ENCODE measurements at places on chromosomes 4 and X.

DNA sequence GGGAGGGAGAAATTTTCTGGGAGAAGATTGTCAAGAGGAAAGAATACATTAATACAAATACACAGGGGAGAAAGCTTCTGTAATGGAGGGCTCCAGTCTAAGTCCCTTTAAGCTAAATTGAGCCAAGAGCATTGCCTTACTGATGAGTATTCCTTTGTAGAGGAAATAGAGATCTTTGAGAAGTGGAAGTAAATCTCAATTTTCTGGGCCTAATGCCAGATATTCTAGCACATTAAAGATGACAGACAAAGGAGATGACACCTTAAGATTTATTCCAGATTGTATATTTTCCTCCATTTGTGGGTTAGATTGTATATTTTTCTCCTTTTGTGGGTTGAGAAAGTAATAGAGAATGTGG is 28.5 kb upstream of the SMAD1 start:
- no peak for DNase-seq

DNA sequence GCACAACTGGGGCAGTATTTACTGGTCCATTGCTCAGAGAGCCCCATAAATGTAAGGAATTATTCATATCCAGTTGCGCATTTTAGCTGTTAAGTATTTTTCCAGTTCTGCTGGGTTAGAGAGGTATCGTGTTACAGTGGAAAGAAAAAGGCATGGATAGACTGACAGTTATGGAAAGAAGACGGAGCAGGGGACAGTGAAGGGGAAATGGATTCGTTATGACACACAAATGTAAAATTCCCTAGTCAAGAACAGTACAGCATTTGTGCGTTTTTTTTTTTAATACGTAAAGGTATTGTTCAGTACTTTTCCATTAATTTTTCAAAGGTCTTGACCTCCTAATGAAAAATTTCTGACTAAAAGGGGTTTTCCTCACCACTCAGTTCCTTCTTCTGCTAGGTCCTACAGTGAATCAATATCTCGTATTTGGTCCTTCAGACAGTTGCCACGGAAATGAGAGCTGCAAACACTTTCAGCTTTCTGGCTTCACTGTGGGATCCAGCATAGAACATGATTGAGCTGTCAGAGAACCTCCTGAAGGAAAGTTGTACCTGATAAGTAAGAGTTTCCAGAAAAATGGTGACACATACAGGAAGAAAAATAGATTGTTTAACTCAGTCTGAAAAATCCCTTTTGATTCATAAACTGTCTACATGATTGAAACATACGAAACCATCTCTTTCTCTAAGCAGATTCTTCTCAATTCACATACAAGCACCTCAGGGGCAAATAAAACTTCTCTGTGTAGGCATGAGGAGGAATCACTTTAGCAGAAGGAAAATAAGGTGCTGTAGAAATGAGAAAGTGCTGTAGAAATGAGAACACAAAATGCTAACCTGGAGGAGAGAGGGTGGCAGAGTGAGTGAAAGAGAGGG is 21.8 kb upstream of the BBS12 start:
- DNase-seq = no peak

DNA sequence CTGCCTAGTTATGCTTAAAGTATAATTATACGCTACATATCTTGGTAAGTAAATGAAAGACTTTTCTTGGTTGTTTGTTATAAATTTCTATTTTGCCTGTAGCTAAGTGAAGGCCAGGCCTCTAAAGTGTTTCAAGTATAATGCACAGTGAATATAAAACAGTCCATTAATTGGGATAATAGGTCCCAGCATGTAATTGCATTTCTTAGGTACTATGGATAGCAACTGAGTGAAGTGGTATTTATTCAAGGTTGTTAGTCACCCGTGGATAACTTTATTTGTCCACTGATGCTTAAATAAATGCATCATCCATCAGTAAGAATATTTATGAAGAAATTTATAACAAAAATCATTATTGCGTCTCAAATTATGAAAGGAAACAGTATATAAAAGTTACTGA is 59.1 kb downstream of the TEX13C start:
- DNase-seq = no peak

DNA sequence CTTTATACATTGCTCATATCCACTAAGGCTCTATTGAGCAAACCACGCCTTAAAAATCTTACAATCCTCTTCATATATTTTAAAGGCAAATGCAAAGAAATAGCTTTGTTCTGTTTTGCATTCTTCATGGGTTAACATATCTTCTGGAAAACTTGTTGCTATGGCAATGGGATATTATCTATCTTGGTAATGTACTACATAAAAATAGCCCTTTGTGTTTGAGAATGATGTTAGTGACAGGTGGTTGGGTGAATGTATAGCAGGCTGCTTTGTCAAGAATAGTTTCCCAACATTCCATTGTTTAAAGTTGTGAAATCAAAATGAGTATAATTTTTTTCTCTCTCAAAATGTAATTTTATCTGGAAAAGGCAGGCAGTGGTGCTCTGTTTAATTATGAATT is 16.8 kb downstream of the REPS2 start:
- no peak for DNase-seq

DNA sequence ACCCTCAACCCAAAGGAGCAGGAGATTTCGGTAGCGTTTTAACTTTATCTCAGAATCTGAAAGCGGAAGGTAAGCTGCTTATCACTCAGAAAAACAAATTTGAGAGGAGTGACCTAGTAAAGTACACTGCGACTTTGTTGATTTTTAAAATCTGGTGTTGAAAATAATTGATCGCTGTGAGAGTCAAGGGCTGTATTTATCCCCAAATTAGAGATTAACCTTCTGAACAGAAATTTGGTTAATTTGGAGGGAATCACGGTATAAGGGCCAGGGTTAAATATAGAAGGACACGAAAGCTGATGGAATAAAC is 212 bp downstream of the CLCN4 start:
- no peak for DNase-seq

DNA sequence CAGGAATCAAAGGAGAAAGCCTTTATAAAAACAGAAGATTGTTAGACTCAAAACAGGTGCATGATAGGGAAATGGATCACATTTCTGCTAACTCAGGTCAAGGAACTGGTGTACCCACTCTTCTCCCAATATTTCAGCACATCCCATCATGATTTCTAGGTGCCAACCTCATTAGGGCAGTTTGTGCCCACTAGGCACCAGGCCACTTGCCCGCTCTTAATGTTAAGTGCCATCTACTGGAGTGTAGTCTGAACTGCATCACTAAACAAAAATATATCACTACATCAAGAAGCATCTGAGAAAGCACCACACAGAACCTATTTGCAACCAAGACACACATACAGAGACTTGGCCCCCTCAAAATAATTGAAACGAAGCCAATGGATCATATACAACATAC is 140.4 kb upstream of the GRID2 start:
- DNase-seq = no peak

GRCh38 chr4:105520819-105521790 is 31.3 kb upstream of the ARHGEF38 start:
- no peak for DNase-seq

- DNase-seq = no peak
These were observed 47.8 kb downstream of the SLC9A7 start for GRCh38 chrX:46710927-46711623.

- no peak for DNase-seq
These were observed 28.5 kb upstream of the XG start for GRCh38 chrX:2723286-2723879.

All from hypothalamus (tissue), 51 donors.